AG08395 (cell line): ENCODE measurements at places on chromosomes 12 and 14.

GRCh38 chr14:63276016-63276415, 42.7 kb downstream of the GPHB5 start:
- no peak for DNase-seq

- peak; percentile 96 for DNase-seq
These were observed 14.7 kb downstream of the SERPINA1 start for GRCh38 chr14:94373708-94374107.

DNA sequence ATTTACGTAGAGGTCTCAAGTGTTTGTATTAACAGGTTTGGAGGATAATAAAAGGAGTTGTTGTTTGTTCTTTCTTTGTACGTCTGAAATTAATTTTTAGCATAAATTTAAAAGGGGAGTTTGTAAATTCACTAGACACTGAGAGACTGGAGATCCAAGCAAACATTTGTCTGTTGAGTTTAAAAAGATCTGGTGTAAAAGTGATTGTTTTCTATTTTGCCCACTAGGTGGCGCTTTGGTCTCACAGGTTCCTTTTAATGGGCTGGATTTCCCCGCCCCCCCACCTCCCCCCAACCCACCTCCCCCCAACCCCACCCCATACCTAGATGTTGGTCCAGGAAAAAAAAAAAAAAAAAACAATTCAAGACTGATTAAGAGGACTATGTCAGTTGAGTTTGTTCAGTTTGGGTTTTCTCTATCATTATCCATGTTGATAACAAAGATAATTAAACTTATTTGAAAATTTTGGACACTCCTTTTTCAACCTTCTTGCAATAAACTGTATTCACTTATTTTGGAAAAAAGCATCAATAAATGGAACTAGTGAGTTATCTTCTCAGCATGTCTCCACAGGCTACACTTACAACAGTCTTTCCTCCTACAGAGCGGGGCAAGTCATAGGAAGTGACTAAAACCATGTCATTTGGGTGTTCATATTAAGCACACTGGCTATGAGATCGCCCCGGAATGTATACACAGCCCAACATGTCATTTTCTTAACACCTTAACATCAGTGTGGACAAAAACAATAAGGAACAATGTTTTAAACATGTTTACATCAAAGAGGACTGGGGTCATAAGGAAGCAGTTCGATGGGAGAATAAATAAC, 841.1 kb downstream of the NRXN3 start:
- no peak for DNase-seq

DNA sequence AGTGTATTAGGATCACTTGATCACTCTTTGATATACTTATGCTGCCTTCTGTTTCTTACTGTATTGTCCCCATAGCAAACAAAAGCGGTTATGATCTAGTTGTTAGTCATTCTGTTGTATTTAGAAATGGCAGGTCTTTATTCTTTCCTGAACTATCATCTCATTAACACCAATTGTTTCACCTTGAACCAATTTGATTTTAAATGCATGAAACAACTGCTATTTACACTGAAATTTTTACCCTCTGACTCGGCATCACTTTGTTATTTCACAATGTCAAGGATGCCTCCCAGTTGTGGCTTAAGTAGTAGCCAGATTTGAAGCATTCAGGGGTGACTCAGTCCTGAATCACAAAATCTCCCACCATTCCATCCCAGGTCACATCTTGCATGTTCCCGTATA, 303.5 kb downstream of the EGLN3 start:
- DNase-seq: peak; percentile 89

- DNase-seq: no peak
These were observed 360.9 kb downstream of the NAV3 start for GRCh38 chr12:78191611-78192010.

DNA sequence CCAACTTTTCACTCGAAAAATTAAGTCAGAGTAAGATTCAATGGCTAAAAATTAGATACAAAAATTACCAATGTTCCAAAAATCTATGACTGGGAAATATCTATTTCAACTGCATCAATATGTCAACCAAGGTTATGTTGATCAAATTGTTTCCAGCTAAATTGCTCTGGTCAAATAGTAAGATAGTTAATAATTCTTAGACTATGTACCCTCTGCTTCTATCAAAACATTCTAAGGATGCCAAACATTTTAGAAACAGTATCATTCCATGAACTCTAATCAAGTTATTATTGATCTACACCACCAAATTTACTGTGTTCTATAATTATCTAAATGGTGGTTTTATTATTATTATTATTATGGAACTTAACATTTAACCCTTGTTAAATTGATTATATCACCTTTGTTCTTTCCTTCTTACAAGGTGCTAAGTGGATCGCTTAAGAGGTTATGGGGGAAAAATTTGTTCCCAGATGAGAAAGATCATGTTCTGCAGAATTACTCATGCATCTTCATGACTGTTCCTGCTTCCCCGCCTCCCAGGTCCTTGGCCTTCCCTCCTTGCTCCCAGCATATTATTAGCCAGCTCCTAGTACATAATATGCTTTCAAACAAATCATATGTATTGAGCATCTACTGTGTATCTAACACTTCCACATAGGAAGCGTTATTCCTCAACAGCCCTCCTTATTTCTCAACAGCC, 240.5 kb upstream of the KRR1 start:
- DNase-seq: no peak

- DNase-seq: peak; percentile 30
These were observed 26.8 kb upstream of the BMAL2 start for GRCh38 chr12:27305673-27306456.

DNA sequence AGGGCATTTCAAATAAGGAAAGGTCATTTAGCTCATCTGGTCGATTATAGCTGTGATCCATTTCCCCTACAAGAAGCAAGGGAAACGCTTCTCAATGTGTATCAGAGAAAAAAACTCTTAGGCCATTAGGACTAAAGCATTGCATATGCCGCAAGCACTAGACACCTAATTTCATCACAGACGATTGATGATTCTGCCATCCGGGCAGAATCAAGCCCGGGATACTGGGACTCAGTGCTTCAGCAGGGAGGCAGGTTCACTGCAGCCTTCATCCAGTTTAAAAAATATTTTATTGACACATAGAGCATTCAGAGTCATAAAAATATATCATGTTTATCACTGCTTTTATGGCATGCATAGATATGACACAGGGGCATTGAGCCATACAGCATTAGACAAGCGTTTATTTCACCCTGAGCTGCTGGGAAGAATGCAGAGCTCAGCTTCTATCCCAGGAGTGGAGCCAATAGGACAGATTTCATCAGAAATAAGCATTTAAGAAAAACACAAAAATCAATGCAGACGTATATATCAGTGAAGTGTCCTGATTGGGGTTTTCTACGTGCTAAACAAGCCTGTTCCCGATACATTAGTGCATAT, 806.9 kb downstream of the GALC start:
- DNase-seq: no peak

DNA sequence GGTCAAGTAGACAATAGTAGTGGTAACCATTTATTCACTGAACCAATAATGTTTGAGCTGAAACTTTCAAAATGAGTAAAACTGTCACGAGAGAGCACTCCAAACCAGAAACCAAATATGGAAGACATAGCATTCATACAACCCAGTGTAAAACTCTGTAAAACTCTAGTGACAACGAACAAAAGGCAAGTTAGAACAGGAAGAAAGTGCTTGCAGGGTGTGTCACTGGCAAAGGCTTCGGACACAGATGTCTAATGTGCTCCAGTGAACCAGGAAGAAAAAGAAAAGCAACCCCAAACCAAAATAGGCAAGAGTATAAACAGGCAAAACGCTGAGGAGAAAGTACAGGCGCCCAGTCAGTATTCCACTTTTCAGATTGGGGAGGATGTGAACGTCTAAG, 79.3 kb upstream of the FZD10 start:
- DNase-seq: no peak

DNA sequence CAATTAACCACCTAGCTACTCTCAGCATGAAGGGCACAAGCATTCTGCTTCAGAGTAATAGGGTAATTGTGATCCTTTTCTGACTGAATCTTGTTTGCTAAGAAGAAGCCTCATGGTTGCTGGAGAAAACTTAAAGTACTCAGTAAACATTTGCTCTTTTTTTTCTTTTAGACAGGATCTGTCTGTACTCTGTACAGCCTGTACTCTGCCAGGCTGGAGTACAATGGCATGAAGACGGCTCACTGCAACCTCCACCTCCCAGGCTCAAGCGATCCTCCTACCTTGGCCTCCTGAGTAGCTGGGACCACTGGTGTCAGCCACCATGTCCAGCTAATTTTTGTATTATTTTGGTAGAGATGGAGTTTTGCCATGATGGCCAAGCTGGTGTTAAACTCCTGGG, 12.4 kb downstream of the PPP1R13B start:
- DNase-seq: no peak

DNA sequence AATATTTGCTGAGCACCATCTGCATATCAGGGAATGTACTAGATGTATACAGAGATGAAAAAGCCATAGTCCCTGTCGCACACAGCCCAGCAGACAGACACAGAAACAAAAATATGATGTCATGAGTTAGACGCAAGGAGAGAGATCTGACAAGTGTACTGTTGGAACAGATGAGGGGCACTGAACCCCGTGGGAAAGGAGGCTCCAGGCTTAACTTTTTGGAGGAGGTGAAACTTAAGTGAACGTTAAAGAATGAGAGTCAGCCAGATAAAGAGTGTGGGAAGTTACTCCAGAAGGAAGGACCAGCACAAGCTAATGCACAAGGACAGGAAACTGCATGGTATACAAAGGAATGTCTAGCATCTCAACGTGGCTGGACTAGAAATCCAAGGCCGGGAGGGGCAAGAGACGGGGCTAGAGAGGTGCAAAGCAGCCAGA, 2.5 kb upstream of the ACTN1 start:
- DNase-seq: peak; percentile 16

DNA sequence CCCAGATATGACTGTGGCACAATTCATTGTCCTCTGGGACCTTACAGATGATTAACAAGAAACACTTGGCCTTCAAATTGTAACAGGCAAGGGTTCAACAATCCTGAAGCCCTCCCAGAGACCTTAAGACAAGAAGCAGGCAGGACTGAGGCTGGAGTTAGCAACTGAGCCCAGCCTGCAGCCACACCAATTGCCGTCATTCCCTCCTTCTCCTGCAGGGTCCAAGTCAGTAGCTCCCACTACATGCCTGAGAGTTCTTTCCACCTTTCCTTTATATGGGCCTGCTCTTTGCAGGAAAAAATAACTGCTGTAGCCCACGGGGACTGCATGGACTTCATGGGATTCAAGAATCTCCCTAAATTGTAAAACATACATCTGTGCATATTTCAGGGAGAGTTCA, 2.4 kb upstream of the SERPINA4 start:
- DNase-seq: no peak

GRCh38 chr12:51683763-51684357, 92.8 kb downstream of the SCN8A start:
- peak; percentile 43 for DNase-seq

DNA sequence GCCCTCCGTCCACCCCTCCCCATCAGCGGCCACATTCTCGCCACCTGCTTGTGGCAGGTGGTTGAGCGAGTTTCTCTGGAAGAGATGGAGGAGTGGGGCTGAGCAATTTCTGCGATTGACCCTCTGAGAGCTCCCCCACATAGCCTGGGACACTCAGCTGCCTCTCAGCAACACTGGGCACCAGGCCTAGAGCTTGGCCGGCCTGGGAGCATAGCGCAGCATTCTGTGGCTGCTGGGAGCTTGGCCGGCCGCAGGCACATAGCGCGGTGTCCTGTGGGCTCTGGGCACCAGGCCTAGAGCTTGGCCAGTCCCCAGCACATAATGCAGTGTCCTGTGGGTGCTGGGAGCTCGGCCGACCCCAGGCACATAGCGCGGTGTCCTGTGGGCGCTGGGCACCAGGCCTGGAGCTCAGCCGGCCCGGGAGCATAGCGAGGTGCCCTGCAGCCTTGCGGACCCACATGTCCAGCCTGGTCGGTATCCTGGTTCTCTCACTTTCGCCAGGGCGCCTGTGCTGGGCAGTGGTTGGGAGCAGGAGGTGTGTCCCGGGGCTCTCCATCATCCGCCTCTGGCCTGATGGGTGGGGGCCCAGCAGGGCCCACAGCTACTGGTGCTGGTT, 43.8 kb downstream of the LRCOL1 start:
- no peak for DNase-seq

- DNase-seq: peak; percentile 81
These were observed 116.4 kb downstream of the LRIG3 start for GRCh38 chr12:58803908-58804307.

- no peak for DNase-seq
These were observed 31.9 kb downstream of the CDKL1 start for GRCh38 chr14:50364792-50365191.

DNA sequence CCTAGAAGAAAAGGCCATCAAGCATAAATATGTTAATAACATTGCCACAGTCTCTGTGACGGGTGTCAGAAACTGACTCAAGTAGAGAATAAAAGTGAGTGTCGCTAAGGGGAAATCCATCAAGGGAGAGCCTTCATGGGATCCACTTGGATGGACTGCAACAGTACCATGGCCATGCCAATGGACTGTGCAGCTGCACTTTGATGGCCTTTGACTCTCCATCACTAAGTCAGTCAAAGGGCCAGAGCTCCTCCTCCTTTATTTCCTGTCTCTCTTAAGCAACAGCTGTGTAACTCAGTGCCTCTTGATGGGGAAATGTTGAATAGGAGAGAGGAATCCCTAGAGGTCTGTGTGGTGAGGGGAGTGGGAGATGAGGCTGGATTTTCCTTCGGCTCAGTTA, 335.2 kb downstream of the BMP4 start:
- DNase-seq: no peak

GRCh38 chr12:2353281-2353680, 300.5 kb downstream of the CACNA1C start:
- no peak for DNase-seq

GRCh38 chr12:7583471-7583870, 79.9 kb upstream of the CD163 start:
- DNase-seq: no peak

- no peak for DNase-seq
These were observed 207.8 kb downstream of the CRADD start for GRCh38 chr12:93884794-93885460.

GRCh38 chr14:56170028-56170427, 51.8 kb downstream of the PELI2 start:
- no peak for DNase-seq

GRCh38 chr14:35121026-35121886, 534 bp downstream of the PPP2R3C start:
- no peak for DNase-seq

DNA sequence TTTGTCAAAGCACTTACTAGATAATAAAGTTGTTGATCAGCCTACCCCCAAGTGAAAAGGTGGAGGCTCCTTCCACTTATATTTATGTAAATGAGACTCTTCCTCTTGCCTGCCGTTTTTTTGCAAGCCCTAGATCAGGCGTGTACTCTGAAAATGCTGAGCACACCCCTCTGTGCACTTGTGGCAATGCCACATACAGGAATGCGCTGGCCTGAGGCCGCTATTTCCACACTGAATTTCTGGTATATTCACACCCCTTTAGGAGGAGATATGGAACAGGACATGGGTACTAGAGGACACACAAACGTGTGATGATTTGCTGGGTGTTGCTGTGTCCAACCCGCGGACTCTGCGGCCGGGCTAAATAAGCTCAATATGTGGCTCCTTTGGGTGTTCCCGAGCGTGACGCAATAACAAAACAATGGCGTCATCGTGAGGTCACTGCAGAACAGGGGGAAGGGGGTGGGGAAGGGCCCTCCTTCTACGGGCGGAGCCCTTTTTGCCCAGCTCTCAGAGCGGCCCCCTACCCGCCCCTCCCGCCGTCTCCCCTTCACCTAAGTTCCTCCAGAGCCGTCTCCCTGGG, 554 bp upstream of the TSPAN31 start:
- DNase-seq: peak; percentile 74
